ENCODE measurements at places on chromosomes 3 and 15. TPM values are rescaled to one million over a fixed set of nuclear protein-coding genes. Genes with fewer than 3 reads are reported as not detected.

Gene INSYN1
- total RNA-seq: 0.33 TPM

Gene CACNA1D
- 2.3 TPM for total RNA-seq

Gene FBXL2
- total RNA-seq: 40.8 TPM

Gene C2CD4B
- total RNA-seq: not detected

Gene VGLL4
- total RNA-seq: 77.3 TPM

Gene TRH
- not detected for total RNA-seq

Gene TTLL13
- 0.17 TPM for total RNA-seq

Gene XCR1
- total RNA-seq: not detected

Gene IL5RA
- total RNA-seq: not detected

Gene FES
- total RNA-seq: 2.8 TPM

Gene SLC24A5
- total RNA-seq: not detected

Gene TMEM212
- not detected for total RNA-seq

Gene SPINT1
- 226 TPM for total RNA-seq

Gene GP9
- not detected for total RNA-seq

Gene RTP1
- total RNA-seq: not detected

Gene KBTBD13
- not detected for total RNA-seq

Gene ASB14
- total RNA-seq: not detected

Gene TMC3
- total RNA-seq: not detected

Gene TLR9
- not detected for total RNA-seq

Gene GALNT15
- under 0.01 TPM for total RNA-seq

Gene PLCB2
- 0.67 TPM for total RNA-seq

Gene MST1R
- total RNA-seq: 7.7 TPM

Gene SLC28A1
- total RNA-seq: not detected

Gene TM4SF18
- total RNA-seq: not detected
